ENCODE measurements at places on chromosomes 4 and X. TPM values are rescaled to one million over a fixed set of nuclear protein-coding genes. Genes with fewer than 3 reads are reported as not detected.

RASGEF1B gene
- total RNA-seq, result 5.7 TPM

CHRDL1 gene
- total RNA-seq, result not detected

UGT2B11 gene
- total RNA-seq, result not detected

PCYT1B gene
- not detected for total RNA-seq

UNC5C gene
- total RNA-seq, result not detected

SH2D1A gene
- total RNA-seq, result 0.77 TPM

ARR3 gene
- total RNA-seq, result not detected

WNK3 gene
- not detected for total RNA-seq

KLHL34 gene
- total RNA-seq, result not detected

NDNF gene
- not detected for total RNA-seq

PFKFB1 gene
- total RNA-seq, result 1.0 TPM

CD38 gene
- total RNA-seq, result 214 TPM

SPANXC gene
- total RNA-seq, result not detected

MTNR1A gene
- total RNA-seq, result not detected

ING2 gene
- 25.9 TPM for total RNA-seq

MAGEA12 gene
- total RNA-seq, result not detected

GAR1 gene
- 37.7 TPM for total RNA-seq

NUP62CL gene
- total RNA-seq, result 10.6 TPM

AVPR2 gene
- 0.46 TPM for total RNA-seq

SPACA5 gene
- not detected for total RNA-seq

RBMX gene
- 342 TPM for total RNA-seq
